Cortex of kidney (tissue), 1 donor: ENCODE measurements at places on chromosomes 12 and 14.

- DNase-seq: no peak
Observed at GRCh38 chr12:95836185-95836609, 22.6 kb upstream of the SNRPF start.

GRCh38 chr14:28719130-28719529, 47.5 kb upstream of the FOXG1 start:
- no peak for DNase-seq

DNA sequence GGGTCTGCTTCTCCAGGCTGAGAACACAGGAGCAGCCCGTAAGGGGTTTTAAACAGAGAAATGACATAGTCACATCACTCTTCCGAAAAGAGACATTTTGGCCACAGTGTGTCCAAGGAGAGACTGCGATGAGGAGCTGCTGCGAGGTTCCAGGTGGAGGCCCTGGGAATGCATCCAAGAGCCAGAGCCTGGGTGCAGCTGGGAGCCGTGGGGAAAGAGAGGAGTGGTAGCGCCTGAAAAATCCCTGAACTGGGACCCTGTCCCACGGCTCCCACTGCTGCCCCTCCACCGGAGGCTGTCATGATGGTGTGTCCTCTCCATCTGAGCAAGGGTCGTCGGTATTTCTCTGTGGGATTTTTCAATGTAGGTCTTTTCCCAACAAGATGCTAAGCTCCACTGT, 146.9 kb downstream of the BCL11B start:
- no peak for DNase-seq

DNA sequence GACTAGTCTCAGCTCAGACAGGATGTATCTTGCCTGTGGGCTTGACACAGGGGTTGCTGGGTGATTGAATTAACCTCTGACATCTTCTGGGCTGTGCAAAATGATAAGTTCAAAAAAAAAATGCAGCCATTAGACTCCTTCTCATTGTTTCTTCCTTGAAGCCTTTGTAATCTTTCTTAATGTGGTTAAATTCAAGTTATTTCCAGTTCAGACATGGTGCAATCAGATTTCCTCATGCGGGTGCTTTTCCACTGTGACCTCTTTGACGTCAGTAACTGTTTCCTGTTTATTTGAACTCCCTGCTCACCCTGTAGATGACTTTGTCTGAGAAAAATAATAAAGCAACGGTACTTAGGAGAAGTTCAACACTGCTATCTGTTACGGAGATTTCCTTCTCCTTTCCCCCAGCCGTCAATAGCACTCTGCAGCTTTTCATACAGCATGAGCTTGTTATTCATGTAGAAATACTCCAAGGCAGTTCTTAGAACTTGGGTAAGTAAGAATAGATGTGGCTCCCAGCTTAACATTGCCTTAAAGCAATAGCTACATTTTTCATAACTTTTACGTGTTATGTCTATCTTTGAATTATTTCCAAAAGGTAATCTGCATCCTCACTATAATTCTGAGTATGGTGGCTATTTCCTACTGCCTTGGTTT, 155.5 kb downstream of the PRKCH start:
- DNase-seq: no peak

- DNase-seq: no peak
Observed at GRCh38 chr14:105196265-105196960, 15.3 kb upstream of the NUDT14 start.

DNA sequence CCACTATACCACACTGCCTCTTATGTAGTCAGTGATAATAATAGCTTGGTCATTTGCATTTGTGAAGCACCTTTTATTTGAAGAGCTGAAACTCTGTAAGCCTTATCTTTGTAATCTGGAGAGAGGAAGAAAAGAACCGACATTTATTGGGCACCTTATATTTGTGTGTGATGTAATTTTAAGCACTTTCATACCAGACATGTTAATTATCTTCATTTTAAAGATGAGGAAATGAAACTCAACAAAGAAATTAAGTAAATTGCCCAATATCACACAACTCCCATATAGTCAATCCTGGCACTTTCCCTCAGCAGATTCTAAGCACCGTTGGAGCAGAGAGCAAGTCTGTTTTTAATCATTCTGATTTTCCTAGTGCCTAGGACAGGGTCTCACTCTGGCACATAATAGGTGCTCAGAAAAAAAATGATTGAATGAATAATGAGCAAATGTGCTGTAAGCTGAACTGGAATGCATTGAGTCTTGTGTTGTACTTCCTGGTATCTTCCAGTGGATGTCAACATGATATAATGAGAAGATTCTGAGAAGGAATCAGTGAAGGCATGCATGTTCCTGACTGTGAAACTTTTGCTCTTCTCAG, 418.9 kb downstream of the ZFP36L1 start:
- DNase-seq: no peak

DNA sequence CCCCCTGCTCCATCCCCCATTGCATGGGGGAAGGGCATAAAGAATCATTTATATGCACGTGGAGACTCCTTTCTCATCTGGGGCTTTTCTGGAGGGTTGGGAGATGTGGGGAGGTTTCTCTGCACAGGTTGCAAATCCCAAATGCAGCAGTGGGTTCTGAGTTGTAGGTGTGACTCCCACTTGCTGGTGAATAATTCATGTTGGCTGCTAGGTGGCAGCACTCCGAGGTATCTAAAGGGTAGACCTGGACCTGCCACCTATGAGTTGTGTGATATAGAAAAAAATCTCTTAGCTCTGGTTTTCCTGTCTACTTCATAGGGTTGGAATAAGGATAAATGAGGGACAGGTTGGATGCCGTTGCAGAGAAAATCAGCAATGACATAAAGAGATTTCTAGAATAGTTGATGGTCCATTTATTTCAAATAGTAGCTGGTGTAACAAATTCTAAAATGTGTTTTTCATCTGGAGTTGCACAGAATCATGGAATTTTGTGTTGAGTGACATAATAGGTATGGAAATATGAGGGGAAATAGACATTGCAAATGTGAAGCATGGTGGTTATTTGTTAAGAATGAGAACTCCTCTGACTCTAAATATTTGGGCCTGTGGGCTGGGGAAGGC, 4.6 kb downstream of the MARCHF9 start:
- no peak for DNase-seq
